ENCODE measurements at places on chromosomes 16 and 17. TPM values are rescaled to one million over a fixed set of nuclear protein-coding genes. Genes with fewer than 3 reads are reported as not detected.

- H3K4me3 ChIP-seq = no peak overlapping the region
- no peak for DNase-seq
- no peaks in the 10 kb centered on the region for H3K27me3 ChIP-seq
- H3K27ac ChIP-seq = no peak overlapping the region
- H3K36me3 ChIP-seq = no peaks in the 10 kb centered on the region
Observed at GRCh38 chr17:70945386-70945785, 776.1 kb downstream of the KCNJ2 start.

DNA sequence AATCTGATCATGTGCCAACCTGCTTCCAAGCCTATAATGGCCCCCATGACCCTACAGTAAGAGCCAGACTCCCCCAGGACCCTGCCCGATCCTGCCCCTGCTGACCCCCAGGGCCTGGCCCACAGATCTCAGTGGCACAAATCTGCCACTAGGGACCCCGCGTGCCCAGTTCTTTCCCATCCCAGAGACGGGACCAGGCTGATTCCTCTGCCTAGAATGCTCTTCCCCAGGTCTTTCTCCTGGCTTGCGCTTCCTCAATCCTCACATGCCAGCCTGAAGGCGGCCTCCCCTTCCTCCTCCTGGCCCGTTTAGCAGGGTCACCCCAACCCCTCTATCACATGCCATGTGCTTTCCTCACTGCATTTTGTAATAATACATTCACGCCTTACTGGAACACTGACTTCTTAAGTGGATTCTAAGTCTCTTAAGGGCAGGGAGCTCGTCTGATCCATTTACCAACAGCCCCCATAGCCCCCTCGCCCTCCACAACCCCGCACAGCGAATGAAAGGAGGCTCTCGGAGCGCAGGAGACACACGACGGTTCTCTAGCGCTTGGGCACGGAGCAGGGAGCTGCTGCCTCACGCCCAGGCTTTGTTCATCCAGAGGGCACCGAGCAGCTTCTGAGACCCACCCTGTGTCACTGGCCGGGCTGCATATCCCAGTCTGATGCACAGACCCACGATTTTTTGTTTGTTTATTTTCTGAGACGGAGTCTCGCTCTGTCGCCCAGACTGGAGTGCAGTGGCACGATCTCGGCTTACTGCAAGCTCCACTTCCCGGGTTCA lies 1.2 kb downstream of the TRIM65 start:
- H3K27ac ChIP-seq = peak overlapping the region; percentile 85
- peak; percentile 46 for DNase-seq
- no peaks in the 10 kb centered on the region for H3K36me3 ChIP-seq
- peaks cover 8% of the 10 kb centered on the region for H3K4me1 ChIP-seq
- no peaks in the 10 kb centered on the region for H3K27me3 ChIP-seq

DNA sequence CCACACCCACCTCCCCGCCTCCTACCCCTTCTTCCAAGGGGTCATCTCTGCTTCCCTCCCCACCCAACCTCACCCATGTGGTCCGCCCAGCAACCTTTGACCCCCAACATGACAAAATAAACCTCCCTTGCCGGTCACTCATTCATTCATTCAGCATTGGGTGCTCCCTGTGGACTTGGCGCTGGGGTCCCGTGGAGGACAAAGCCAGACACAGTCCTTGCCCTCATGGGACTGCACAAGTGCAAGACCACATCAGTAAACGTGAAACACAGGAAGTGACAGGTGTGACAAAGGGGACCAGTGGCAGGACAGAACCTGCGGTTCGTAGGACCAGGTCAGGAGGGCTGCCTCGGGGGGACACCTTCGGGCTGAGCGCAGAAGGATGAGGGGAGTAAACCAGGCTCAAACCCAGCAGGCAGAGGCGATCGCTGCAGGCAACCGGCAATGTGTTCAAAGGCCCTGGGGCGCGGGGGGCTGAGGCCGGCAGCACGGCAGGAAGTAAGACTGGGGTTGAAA lies 185.4 kb downstream of the SEC14L1 start:
- H3K4me3 ChIP-seq = no peak overlapping the region
- DNase-seq = no peak
- no peaks in the 10 kb centered on the region for H3K27me3 ChIP-seq
- no peaks in the 10 kb centered on the region for H3K36me3 ChIP-seq

Gene QPRT
- 31.8 TPM for total RNA-seq

Gene CDR2L
- total RNA-seq = 5.8 TPM

Gene ZNF768
- total RNA-seq = 20.5 TPM

DNA sequence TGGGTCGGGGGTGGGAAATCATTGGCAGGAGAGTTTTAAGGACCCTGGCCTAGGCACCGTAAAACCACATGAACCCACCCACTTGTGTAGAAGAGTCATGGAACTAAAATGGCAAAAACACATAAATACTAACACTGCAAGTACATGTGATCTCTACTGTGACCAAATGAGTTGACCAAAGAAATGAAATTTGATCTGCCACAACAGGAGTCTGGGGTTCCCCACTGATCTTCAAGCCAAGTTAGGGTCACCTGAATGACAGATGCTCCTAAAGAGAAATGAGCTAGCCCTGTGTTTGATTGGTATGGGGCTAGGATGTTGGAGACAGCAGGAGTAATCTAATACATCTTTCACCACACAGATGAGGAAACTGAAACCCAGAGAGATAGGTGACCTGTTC lies 21.5 kb upstream of the SKAP1 start:
- H3K27me3 ChIP-seq = no peaks in the 10 kb centered on the region
- DNase-seq = no peak
- H3K4me1 ChIP-seq = no peaks in the 10 kb centered on the region

GRCh38 chr16:28925386-28926228 lies 569 bp upstream of the RABEP2 start:
- H3K27me3 ChIP-seq = no peaks in the 10 kb centered on the region
- peaks cover 4% of the 10 kb centered on the region for H3K4me1 ChIP-seq
- DNase-seq = no peak
- peak overlapping the region; percentile 70 for H3K27ac ChIP-seq

DNA sequence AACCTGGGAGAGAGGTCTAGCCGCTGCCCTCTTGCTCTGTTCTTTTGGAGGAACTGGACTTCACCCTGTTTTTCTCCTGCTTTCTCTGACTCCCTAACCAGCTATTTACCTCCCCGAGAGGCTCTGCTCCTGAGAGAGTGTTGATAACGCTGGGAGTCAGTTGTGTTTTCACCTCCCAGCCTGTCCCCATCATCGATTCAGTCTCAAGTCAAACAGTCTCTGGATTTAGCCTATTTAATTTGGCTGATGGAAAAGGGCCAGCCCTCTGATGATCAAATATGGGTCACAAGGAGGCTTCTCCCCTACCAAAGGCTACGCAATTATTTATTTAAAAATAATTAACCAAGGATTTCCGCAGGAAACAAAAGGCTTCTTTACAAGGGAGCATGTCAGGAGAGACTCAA lies 31.8 kb downstream of the HNF1B start:
- no peaks in the 10 kb centered on the region for H3K27me3 ChIP-seq

DNA sequence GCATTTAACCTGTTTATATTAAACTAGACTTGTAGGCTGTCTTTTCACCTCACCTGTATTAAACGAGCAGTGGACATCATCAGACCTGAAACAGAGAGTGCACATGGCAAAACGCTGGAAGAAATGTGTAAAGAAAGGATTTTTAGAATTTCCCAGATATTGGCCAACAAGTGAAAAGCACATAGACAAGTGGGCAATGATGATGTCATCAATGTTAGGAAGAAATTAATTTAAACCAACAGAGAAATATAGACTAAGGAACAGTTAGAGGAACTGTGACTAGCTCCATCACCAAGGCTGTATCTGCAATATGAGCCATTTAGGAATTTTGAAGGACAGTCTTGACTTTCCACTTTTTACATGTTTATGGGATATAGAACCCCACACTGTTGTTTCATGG lies 67.1 kb upstream of the SLC12A3 start:
- no peak overlapping the region for H3K4me3 ChIP-seq
- no peak overlapping the region for H3K27ac ChIP-seq
- no peaks in the 10 kb centered on the region for H3K36me3 ChIP-seq
- no peak for DNase-seq
- peaks cover 3% of the 10 kb centered on the region for H3K4me1 ChIP-seq
- no peaks in the 10 kb centered on the region for H3K27me3 ChIP-seq

- H3K4me1 ChIP-seq = no peaks in the 10 kb centered on the region
- H3K27ac ChIP-seq = no peak overlapping the region
- no peak for DNase-seq
- no peak overlapping the region for H3K4me3 ChIP-seq
Observed at GRCh38 chr16:49250689-49251088, 30.9 kb downstream of the CBLN1 start.

DNA sequence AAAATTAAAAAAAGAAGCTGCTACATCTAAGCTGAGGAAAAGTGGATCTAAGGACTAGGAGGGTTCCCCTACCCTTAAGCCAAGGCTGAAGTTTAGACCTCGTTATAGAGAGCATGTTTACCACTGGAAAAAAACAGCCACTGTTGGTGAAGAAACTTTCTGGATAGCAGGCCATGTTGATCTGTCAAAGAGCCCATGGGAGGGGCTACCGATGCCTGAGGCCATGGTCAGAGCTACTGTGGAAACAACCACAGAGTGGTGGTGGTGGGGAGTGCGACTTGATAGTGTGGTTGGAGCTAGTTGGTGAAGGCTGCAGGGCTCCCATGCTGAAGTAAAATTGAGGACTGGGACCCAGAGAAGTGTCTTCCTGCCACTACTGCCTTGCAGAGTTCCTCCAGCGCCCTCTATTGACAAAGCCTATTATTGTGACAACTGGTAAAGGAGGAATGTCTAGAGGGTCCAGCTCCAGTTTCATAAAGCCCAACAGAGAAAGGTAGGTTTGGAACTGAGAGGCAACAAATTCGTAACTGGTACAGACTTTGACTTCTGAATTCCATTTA lies 12.7 kb upstream of the FAM20A start:
- DNase-seq = no peak
- no peaks in the 10 kb centered on the region for H3K36me3 ChIP-seq
- no peaks in the 10 kb centered on the region for H3K4me1 ChIP-seq
- H3K27ac ChIP-seq = no peak overlapping the region
- H3K4me3 ChIP-seq = no peak overlapping the region
- no peaks in the 10 kb centered on the region for H3K27me3 ChIP-seq

DNA sequence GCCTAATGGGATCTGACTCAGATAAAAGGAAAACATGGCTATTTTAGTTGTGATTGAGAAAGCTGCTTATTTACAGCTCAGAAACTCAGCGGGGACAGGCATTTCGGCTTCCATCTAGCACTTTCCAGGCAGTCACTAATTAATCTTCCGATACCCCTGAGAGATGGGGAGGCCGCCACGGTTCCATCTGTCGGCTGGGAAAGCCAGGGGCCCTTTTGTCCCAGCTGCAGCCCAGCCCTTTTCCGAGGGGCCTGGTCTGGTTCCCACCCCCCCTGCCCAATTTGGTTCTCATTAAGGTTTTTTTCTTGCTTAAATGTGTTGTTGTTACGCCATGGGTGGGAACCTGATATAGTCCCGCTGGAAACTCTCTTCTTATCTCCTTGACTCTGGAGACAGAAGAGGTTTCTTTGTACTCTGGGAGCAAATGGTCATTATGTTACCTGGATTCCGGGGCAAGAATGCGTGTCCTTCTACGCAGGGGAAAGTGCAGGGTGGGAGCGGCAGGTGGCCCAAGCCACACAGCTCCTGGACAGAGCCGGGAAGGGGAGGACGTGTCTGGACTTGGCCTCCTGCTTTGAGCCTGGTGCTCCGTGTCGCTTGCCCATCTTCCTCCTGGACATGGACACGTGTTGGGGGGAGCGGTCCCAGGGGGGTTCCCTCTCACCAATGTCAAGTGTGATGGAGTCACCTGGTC lies 50.9 kb upstream of the GSE1 start:
- no peaks in the 10 kb centered on the region for H3K36me3 ChIP-seq
- no peak for DNase-seq
- H3K27ac ChIP-seq = no peak overlapping the region

GRCh38 chr16:2516391-2517240 lies 2.9 kb downstream of the ATP6V0C start:
- no peak overlapping the region for H3K27ac ChIP-seq
- peaks cover 35% of the 10 kb centered on the region for H3K4me1 ChIP-seq
- H3K36me3 ChIP-seq = no peaks in the 10 kb centered on the region

Gene AIPL1
- not detected for total RNA-seq

Gene SLC6A2
- total RNA-seq = not detected

DNA sequence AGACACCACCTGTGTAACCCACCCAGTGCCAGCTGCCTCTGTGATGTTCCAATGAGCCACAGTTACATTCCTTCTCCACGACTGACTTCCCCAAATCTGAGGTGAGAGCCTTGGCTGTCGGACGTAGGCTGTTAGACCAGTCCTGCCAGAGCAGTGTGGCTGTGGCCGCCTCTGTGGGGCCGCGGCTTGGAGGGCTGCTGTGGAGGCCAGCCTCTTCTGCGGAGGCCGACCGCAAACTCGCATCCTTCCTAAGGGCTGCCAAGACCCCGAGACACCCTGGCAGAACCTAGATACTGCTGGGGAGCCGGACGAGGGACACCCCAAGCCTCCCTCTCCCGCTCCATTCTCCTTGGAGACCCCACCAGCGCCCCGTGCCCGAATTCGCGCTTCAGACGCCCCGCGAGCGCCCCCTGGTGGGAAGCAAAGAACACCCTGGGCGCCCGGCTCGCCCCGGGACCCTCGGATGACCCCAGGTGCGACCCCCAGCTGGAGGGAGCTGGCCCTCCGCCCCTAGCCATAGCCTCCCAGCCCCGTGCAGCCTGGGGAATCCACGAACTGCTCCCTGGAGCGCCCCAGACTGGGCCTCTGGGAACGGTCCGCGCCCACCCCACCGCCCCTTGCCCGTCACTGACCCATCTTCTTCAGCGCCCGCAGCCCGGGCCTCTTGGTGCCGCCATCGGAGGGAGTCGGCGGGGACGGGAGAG lies 547 bp downstream of the PLCD3 start:
- H3K4me1 ChIP-seq = peaks cover 21% of the 10 kb centered on the region
- peak; percentile 81 for DNase-seq
- no peaks in the 10 kb centered on the region for H3K36me3 ChIP-seq
- H3K4me3 ChIP-seq = peak overlapping the region; percentile 67

GRCh38 chr17:77790143-77790829 lies 168.2 kb upstream of the TNRC6C start:
- H3K27ac ChIP-seq = no peak overlapping the region
- no peaks in the 10 kb centered on the region for H3K4me1 ChIP-seq
- H3K4me3 ChIP-seq = no peak overlapping the region
- no peak for DNase-seq
- no peaks in the 10 kb centered on the region for H3K27me3 ChIP-seq

Gene PITPNC1
- total RNA-seq = 40.9 TPM

Gene ST6GALNAC2
- 8.6 TPM for total RNA-seq

GRCh38 chr17:62111562-62112171 lies 46.6 kb upstream of the MED13 start:
- no peak overlapping the region for H3K27ac ChIP-seq
- H3K36me3 ChIP-seq = no peaks in the 10 kb centered on the region
- no peak overlapping the region for H3K4me3 ChIP-seq
- DNase-seq = no peak

Gene TAT
- not detected for total RNA-seq
